ENCODE measurements at places on chromosomes 6 and 20.
A peak's percentile ranks its signal among the peaks of the same experiment; 100 is the strongest.

DNA sequence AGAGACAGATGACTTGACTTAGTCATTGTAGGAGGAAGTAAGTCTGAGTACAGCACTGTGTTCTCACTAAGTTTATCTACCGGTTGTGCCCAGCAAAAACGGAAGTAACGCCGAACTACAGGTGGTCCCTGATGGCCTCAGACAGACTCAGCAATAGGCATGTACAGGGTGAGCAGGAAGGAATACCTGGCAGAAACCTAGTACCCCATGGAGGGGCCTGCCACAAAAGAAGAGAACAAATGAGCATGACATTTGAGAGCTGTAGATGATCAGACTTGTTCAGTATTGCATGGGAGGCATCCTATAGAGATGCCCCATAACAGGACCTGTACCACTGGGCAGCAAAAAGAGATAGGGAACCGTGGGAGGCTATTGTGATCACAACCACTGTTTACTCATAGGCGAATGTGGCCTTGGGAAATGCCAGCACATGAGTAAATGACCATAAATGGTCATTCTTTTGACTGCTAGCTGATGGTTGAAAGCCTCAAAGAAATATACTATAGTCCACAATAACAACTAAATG, 106.4 kb upstream of the TAB2 start:
- peak; percentile 45 for DNase-seq

DNA sequence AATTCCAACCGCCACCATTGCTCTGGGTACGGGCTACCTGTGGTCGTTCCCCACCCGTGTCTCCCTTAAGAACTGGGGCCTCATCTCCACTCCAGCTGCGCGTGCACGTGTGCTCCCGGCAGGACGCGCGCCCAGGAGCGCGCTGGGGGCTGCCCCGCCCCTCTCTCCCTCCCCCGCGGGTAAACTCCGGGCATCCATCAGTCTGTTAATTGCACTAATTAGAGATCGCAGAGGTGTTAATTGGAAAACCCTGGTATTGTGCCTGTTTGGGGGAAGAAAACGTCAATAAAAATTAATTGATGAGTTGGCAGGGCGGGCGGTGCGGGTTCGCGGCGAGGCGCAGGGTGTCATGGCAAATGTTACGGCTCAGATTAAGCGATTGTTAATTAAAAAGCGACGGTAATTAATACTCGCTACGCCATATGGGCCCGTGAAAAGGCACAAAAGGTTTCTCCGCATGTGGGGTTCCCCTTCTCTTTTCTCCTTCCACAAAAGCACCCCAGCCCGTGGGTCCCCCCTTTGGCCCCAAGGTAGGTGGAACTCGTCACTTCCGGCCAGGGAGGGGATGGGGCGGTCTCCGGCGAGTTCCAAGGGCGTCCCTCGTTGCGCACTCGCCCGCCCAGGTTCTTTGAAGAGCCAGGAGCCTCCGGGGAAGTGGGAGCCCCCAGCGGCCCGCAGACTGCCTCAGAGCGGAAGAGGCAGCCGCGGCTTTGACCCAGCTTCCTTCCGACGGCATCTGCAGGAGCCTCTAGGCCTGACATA, 14.4 kb downstream of the FOXP4 start:
- peak; percentile 93 for DNase-seq

DNA sequence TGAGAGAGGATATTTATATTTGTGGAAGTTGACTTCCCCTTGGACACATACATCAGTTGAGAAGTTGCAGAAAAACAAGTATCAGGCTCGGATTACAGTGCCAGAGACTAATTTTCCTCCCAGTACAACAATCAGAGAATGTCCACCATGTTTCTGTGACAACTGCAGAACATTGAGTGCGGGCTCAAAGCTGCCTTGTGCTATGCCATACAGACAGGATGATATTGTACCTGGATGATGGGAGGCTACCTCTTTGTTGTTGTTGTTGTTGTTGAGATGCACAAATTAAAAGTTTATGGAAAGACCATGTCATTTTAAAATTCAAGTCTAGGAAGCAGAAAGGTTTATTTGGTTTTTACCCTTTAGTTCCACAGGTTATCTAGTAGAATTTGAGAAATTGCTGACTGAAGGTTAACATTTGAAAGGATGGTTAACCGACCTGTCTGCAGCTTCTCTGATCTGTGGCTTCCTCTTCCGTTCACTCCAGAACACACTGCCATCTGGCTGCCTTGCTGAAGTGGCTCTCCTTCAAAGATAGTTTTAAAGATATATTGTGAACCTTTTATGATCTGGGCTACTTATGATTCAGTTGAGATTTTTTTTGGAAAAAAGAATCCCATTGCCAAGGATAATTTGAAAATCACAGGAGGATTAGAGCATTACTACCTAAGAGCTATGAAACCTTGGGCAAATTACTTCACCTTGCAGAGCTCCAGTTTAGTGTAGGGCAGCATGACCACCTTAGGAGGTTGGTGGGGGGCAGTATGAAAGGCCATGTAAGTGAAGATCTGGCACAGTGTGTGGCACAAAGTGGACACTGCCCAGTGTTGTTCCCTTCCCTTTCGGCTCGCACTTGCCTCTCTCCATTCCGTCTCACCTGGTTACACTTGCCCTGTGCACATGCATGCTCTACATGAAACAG, 15.9 kb downstream of the TMEM200A start:
- peak; percentile 61 for DNase-seq

DNA sequence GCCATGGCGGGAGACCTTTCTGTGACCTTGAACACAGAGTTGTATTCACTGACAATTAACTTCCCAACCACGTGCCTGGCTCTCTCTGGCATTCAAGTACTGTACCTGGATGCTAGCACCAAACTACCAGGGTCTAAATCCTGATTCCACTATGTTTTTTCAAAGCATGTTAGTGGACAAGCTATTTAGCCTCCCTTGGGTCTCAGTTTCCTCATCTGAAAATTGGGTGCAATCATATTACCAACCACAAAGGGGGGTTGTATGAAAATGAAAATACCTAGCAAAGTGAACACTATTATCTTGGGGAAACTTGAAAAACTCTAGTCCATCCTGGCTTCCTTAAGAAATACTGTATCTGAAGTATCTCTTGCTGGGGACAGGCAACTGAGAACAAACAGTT, 308.7 kb upstream of the SGK1 start:
- no peak for DNase-seq

DNA sequence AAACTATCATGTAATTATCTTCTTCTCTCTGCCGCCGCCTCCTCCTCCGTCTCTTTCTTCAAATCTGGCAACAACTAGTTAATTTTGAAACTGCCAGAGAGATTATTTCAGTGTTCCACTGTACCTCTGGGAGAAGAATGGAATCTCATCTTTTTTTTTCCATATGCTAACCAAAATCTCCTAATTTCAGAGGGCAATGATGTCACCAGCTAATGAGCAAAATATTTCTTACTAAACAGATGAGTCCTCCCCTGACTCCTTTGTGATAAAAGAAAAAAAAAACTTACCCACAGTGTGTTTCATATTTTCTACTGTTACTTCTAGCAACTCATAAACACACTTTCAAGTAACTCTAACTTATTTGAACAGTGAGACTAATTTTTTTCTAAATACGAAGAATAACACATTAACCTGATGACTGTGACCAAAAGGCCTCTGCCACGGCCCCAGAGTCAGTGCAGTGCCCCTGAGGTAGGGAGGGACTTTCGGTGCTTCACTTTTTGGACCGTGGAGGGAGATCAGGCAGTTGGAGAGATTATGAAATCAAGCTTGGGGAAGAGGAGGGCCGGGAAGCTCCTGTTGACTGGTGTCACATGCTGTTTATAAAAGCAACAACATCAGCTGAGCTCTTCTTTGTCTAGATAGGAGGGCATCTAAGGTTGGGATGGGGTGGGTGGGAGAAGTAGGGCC, 159.6 kb downstream of the SASH1 start:
- DNase-seq: no peak

GRCh38 chr6:18976966-18977365, 589.8 kb downstream of the RNF144B start:
- DNase-seq: no peak

DNA sequence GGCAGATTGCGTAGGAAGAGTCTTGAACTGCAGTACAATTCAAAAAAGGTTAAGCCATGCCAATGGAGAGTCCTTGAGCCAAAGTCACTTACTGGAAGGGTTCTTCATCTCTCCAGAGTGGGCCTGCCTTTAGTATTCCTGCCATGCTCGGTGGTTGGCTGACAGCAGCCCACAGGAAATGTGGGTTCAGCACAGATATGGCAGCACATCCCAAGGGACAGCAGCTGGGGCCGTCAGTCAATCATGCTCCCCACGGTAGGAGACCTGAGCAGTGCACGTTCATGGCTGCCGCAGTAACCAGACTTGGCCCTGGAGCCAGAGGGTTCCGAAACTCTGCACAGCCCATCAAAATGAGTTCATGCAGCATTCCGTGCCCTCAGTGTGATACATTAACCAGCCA, 63.6 kb upstream of the SIRPA start:
- no peak for DNase-seq

Data from CD4-positive, alpha-beta T cell treated with Interleukin-4 for 1 hour (primary cell).